ENCODE measurements at places on chromosomes 16 and 17.

DNA sequence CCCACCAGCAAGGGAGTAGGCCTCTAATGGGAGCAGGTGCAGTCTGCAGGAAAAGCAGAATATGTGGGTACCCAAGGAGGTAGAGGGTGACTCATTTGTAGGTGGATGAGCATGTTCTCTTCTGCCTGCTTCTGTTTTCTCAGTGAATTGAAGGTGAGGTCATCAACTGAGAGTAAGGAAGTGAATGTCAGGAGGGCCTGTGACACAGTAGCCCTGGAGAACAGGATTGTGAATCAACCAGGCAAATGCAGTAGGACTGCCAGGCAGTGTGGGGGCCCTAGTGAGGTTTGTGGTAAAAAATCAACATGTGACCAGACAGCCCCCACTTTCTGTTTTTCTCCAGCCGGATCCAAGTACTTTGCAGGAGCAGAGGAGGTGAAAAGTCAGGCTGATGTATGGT, 150.5 kb upstream of the SOX9 start:
- no peak for DNase-seq

GRCh38 chr16:88903267-88903666, 36.8 kb upstream of the PABPN1L start:
- no peak for DNase-seq

GRCh38 chr17:2023692-2024571, 1.2 kb downstream of the RTN4RL1 start:
- peak; percentile 76 for DNase-seq

DNA sequence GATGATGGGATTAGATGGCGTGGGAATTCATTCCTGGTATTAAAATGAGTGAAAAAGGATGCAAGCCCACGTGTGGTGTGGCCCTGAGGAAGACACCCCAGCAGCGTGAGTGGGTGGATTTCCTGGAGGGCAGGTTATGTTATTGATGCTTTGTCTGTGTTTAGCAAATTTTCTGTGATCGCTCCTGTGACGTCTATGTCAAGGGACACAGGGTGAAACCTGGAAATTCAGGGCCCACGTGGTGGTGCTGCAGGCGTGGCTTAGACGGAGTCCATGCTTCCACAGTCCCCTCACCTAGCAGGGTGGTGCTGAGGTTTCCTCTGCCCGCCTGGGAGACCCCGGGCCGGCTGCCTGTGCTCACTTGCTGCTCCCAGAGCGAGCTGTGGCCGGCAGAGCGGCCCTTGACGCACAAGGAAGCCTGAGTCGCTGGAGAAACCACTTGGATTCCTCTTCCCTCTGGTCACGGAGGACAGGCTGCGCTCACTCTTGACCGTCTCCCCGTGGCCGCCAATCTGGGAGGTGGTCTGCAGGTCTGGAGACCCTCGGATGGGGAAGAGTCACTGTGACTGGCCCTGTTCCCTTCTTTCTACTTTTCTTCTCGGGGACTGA, 23.4 kb downstream of the BAIAP2 start:
- no peak for DNase-seq

GRCh38 chr16:65069766-65070165, 52.1 kb downstream of the CDH11 start:
- DNase-seq, result no peak

- DNase-seq, result no peak
Observed at GRCh38 chr16:19068237-19068815, 912 bp downstream of the COQ7 start.

- no peak for DNase-seq
Observed at GRCh38 chr16:66287926-66288325, 78.6 kb upstream of the CDH5 start.

DNA sequence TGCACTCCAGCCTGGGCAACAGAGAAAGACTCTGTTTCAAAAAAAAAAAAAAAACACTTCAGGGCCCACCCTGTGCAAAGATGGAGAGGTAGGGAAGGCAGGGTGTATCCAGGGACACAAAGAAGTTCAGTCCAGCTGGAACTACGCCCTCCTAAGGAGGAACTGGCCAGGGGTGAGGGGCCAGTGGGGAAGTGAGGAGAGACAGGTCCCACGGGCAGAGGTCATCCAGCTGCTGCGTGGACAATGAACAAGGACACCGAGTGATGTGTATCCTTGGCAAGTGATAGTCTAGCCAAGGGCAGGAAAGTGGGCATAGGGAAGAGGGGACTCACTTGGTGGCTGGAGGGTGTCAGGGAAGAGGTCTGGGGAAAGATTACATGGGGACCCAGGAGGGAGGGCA, 9.4 kb upstream of the RIPOR1 start:
- DNase-seq, result no peak
